C1 segment of cervical spinal cord (tissue), 14 donors: ENCODE measurements at places on chromosomes 12 and 14.

DNA sequence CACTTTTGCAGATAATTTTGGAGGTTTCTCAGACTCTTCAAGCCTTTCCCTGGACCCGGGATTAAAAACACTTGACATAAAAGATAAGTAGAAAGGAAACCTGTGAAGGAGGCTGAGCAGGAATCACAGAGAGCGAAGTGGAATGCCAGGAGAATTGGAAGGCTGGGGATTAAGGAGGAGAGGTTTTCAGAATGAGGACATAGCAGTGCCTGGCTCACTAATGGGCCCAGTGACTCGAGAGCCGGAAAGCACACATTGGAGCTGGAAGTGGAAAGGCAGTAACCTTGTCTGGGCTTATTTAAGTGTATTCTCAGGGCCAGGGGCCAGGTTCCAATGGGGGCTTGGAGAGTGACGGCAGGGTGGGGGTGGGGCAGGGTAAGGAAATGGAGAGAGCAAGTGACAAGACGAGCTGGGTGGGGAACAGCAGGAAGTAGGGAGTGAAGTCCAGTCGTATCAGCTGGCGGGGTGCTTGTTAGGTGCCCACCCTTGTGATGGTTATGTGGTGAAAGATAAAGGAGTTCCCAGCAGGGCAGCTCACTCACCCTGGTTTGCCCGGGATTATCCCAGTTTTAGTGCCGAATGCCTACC lies 13.1 kb downstream of the EVL start:
- DNase-seq, result no peak

DNA sequence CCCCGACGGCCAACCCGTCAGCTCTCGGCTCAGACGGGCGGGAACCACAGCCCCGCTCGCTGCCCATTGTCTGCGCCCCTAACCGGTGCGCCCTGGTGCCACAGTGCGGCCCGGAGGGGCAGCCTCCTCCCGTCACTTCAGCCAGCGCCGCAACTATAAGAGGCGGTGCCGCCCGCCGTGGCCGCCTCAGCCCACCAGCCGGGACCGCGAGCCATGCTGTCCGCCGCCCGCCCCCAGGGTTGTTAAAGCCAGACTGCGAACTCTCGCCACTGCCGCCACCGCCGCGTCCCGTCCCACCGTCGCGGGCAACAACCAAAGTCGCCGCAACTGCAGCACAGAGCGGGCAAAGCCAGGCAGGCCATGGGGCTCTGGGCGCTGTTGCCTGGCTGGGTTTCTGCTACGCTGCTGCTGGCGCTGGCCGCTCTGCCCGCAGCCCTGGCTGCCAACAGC lies at the start of gene WNT1:
Gene WNT1 (plus strand): TSS at position 32 of the 450 bp plus-strand sequence. CDS start 329 bp downstream, at position 361.
- no peak for DNase-seq

GRCh38 chr14:54646626-54647025 lies 79.7 kb downstream of the SAMD4A start:
- DNase-seq, result no peak

DNA sequence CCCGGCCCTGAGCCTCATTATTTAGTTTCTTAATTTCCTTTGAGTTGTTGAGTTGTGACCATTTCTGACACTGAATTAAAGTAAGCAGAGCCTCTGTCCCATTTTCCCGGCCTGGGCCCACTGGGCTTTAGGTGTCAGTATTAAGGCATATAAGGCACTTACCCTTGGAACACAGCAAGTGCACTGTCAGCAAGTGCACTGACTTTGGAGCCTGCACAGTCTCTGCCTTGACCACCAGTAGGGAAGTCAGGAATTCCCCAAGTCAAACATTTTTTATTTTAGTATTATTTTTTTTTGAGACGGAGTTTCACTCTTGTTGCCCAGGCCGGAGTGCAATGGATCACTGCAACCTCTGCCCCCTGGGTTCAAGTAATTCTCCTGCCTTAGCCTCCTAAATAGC lies 56.6 kb downstream of the MAX start:
- DNase-seq, result no peak

DNA sequence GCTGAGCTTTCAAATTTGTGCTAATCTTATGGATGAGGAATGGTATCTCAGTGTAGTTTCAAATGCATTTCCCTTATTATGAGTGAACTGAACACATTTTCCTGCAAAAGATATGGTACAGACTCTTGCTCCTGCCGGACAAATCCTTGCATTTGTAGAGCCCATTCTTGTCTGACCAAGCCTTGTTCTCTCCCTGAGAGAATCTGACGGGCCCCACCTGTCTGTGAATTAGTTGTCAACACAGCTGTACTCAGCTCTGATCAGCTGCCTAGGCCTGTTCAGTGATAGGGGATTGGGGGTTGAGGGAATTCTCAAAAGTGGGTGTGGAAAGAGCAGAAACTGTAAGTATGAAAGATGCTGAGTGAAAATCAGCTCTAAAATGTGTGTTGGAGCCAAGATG lies 42.8 kb upstream of the SCN8A start:
- DNase-seq, result no peak

DNA sequence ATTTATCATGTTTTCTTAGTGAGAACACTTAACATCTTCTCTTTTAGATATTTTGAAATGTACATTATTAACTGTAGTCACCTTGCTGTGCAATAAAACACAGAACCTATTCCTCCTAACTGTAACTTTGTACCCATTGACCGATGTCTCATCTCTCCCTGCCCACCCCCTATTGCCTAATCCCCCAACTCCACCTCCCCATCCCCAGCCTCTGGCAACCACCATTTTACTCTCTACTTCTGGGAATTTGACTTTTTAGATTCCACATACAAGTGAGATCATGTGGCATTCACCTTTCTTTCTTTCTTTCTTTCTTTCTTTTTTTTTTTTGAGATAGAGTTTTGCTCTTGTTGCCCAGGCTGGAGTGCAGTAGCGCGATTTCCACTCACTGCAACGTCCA lies 4.4 kb upstream of the CCDC198 start:
- no peak for DNase-seq
